ELR (cell line): ENCODE measurements at places on chromosomes 1 and 21.
A peak's percentile ranks its signal among the peaks of the same experiment; 100 is the strongest.

DNA sequence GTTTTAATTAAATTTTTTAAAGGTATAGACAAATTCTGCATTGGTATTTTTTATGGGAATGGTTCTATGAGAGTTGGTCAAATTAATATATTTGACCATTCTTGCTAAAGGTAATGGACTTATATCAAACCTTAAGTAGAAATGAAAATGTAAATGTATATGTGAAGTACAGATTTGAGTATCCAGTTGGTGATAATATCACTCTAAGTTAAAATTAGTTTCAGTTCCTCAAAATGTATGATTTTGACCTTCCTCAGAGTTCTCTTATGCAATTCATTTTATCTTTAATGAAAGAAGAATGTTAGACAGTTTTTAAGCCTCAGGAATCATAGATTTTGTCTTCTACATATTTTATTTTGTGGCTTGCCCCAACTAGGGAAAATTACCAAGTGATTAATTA, 1291.5 kb upstream of the B3GALT2 start:
- DNase-seq, result no peak

DNA sequence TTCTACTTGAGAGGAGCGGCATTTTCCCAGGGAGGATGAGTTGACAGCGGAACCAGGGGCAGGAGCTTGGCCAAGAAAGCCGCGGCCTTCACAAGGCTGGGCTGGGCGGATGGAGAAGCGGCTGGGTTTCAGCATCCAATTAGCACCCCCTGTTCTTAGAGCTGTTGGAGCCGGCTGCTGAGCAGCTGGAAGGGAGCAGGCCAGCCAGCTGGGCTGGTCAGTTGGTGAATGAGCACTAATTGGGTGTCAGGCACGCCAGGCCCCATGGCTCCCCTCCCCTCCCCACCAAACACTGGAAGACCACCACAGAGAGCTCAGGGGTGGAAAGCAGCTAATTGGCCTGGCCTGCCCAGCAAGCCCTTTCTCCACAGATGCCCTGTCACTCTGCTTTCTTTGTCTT, 245.6 kb downstream of the RRAGC start:
- no peak for DNase-seq

- no peak for DNase-seq
These were observed 3.7 kb downstream of the FOXD2 start for GRCh38 chr1:47441450-47442106.

DNA sequence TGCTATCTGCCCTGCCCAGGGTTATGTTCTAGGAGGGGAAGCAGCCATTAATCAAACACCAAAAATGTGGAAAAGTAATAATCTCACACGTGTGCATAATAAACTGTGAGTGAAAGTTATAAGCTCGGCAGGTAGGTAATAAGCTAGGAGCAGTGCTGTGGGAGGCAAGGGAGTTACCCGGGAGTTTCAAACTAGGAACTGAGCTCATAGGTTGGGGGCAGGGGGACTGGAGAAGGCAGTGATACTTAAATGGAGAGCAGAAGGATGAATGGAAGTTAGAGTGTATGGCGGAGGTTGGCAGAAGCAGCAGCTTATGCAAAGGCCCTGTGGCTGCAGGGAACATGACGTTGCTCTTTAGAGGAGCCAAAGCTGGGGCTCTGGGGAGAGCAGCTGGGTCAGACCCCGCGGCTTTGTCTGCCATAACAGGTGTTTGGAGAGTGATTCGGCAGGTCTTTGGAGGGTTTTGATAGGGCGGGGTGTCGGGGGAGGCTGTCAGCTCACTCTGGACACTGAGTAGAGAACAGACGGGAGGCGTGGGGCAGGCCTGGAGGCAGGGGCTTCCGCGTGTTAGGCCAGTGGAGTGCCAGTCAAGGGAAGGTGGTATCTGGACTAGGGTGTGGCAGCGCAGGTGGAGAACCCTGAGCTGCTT, 20.0 kb downstream of the PTPRF start:
- DNase-seq, result no peak

- no peak for DNase-seq
These were observed 51.6 kb upstream of the ADARB1 start for GRCh38 chr21:45022736-45023135.

- no peak for DNase-seq
These were observed 77.8 kb downstream of the TIAM1 start for GRCh38 chr21:31266241-31266640.

GRCh38 chr1:66334318-66334717, 199.6 kb upstream of the SGIP1 start:
- DNase-seq, result peak; percentile 47

DNA sequence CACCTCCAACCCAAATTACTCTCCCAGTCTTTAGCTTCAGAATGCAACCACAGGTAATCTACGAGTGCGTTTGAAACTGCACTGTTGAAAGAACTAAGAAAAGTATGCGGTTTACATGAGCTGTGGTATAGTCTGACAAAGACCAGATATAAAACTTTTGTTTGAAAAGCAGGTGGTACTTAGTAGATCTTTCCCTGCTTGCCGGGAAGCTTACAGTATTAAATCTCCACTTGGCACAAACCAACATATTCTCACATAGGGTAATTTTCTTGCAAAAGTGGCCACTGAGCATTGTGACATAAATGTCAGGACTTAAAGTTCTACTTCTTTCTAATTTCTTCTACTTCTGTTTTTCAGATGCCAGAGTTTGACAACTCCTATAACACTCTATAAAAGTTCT, 8.4 kb downstream of the RGS2 start:
- no peak for DNase-seq

DNA sequence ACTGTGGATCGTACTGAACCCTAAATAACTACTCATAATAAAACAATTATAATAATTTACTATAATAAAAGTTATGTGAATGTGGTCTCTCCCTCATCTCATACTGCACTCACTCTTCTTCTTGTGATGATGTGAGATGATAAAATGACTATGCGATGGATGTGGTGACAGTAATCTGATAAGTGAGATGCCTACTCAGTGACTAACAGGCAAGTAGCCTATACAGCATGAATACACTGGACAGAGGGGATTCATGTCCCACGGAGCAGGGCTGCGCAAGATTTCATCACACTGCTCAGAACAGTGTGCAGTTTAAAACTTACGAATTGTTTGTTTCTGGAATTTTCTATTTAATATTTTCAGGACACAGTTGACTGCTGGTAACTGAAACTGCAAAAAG, 304.0 kb downstream of the DUSP10 start:
- peak; percentile 97 for DNase-seq

DNA sequence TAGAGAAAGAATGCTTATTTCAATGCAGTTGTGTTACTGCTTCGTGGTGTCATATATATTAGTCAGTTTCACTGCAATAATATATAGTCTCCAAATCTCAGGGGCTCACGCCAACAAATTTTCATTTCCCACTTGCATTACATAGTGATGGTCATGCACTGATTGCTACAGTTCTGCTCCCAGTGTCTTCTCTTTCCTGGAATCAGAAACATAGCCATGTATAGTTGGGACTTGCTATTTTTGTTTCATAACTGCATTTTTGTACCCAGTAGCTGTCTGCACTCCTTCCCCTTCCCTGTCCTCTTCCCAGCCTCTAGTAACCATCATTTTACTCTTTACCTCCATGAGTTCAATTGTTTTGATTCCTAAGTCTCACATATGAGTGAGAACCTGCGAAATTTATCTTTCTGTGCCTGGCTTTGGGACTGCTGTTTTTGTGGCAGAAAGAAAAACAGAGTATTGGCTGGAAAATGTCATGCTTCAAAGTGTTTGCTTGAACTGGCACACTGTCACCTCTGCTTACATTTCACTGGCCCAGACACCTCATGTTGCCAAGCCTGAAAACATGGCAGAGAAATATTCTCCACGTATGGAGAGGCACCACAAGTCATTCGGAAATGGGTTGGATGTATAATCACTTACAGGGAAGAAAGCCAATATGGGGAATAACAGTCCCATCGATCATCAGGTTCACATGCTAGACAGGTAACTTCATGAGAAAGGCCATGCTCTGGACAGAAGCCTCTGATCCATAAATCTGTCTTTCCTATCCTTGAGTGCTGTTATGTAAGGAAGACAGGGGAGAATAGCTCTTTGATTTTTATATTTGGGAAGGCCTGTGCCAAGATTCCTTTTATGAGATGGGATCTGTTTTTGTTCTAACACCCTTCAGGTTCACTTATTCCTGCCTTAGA, 60.4 kb upstream of the BACH1 start:
- DNase-seq, result no peak

DNA sequence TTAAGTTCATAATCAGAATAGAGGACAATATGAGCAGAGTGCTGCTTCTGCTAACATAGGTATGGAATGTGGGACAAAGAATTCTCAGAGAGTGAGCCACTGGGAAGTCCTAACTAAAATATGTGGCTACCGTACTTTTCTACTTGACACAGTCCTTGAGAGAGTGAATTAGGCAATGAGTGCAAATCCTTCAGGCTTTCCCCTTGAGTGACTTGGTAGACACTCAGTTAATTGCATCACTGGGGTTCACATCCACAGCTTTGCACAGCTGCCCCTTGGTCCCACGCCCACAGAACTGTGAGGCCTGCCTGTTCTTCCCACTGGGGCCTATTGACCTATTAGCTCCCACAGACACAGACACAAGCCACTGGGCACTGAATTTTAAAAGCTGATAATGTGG, 40.5 kb upstream of the PAXBP1 start:
- DNase-seq, result no peak

GRCh38 chr1:151511636-151512215, 539 bp downstream of the CGN start:
- DNase-seq, result peak; percentile 59

DNA sequence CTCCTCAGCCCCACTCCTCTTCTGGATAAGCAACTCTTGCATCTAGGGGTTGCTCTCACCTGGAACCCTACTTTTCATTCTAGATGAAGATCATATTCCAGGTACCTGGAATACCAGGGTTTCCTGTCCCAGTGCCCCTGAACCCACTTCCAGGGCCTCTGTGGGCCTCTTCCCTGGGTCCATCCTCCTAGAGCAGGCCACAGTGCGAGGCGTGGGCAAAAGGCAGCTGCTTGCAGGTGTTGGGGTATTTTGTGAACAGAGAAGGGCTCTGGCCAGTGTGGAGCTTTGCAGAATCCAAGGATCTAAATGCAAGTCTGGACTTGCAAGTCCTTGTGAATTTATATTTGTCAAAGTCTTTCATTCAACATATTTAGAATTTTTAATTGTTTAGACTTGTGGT, 240.4 kb upstream of the POU3F1 start:
- DNase-seq, result no peak

- peak; percentile 75 for DNase-seq
These were observed 253.1 kb upstream of the ADGRL4 start for GRCh38 chr1:79259390-79260336.

GRCh38 chr1:5826601-5827000, 165.6 kb downstream of the NPHP4 start:
- DNase-seq, result no peak

- DNase-seq, result no peak
These were observed 7.2 kb upstream of the IGSF3 start for GRCh38 chr1:116674751-116675150.

DNA sequence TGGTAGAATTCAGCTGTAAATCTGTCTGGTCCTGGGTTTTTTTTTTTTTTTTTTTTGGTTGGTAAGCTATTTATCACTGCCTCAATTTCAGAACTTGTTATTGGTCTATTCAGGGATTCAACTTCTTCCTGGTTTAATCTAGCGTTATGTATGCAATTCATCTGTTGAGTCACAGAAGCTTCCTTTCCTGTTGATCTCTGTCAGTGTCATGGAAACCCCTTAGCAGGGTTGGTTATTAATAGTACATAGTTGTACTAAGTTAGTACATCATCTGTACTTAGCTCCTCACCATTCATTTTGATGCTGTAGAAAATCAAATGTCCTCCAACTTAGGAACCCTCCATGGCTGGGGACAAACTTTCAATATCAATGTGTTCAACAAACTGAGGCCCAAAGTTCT, 51.0 kb upstream of the BARHL2 start:
- DNase-seq, result peak; percentile 26

GRCh38 chr1:29222686-29223085, 8.0 kb downstream of the MECR start:
- DNase-seq, result no peak

DNA sequence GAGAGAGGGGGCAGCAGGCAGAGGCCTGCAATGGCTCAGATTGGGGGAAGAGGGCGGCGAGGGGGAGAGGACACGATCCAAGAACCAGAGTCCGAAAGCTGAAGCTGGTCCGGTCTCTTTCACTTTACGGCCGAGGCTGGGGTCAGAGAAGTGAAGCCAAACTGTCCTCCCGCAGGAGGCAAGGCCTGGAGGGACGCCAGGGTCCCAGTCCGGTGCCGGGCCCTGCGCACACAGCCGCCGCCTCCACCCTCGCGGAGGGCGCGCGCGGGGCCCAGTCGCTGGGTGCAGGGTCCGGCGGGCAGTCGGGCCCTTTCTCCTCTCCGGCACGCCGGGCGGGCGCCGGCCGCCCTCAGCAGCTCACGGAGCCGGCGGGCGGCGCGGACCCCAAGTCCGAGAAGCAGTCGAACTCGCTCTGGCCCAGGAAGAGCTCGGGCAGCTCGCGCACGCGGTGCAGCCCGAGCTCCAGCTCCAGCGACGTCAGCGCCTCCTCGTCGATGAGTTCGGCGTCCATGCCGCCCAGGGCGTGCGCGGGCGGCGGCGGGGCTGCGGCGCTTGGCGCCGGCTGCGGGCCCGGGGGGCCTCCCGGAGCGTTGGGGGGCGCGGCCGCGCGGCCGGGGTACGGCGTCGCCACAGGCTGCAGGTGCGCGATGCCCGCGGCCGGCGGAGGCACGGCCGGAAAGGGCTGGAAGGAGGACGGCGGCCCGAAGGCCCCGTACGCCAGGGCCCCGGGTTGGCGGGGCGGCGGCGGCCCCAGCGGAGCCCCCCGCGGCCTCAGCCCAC, 749 bp downstream of the CITED4 start:
- DNase-seq, result peak; percentile 59

DNA sequence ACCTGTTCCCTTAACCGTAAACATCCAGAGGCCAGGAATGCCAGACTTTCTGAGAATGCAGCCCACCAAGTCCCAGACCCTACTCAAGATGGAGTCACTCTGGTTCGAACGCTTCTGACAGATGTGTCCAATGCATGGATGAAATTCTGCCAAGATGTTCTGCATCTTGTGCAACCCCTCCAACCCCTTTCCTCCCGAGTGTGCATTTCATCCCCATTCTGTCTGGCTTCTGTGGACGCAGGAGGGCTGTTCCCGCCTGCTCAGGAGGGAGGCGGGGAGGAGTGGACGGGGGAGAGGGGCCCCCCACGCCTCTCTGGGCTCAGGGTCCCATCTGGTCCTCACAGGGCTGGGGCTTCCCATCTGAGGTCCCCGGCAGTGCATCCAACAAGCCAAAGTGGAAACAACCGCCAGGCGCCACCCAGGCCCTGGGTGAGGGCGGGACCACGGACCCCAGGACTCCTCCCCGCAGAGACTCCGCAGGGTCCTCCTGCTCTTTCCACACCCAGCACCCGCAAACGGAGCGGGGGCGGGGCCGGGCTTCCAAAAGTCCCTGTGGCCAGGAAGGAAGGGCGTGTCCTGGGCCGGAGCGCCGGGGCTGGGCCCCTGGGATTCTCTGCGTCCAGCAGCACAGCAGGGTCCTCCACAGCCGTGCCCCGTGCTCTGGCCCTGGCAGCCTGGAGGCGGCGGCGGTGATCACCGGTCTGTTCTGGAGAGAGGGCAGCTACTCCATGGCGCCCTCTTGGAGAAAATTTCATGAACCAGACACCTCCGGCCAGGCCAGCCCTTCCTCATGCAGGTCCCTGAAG, 27.8 kb upstream of the SUMO3 start:
- peak; percentile 77 for DNase-seq

- peak; percentile 0 for DNase-seq
These were observed 131.4 kb upstream of the C21orf91 start for GRCh38 chr21:17950591-17950990.

- DNase-seq, result no peak
These were observed 392 bp downstream of the GSTM2 start for GRCh38 chr1:109668123-109668775.

GRCh38 chr1:243756529-243756928, 93.5 kb downstream of the AKT3 start:
- DNase-seq, result peak; percentile 24

- no peak for DNase-seq
These were observed 41.4 kb upstream of the KIF1B start for GRCh38 chr1:10168912-10169514.
